Activated CD4-positive, alpha-beta T cell treated with anti-CD3 and anti-CD28 coated beads for 24 hours (primary cell): ENCODE measurements at places on chromosomes 3 and 15.

DNA sequence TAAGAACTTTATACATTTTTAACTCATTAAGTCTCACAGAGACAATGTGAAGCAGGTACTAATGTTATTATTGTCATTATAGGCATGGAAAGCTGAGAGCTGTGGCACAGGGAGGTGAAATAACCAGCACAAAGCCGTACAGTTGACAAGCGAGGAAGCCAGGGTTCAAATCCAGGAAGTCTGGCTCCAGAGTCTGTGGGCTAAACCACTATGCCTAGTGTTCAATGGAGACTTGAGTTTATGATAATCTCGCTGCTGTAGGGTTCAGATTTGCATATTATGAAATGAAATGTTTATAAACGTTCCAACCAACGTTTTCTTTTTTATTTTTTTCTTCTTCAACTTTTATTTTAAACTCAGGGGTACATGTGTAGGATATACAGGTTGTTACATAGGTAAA is 60.0 kb downstream of the CHST2 start:
- DNase-seq, result no peak

DNA sequence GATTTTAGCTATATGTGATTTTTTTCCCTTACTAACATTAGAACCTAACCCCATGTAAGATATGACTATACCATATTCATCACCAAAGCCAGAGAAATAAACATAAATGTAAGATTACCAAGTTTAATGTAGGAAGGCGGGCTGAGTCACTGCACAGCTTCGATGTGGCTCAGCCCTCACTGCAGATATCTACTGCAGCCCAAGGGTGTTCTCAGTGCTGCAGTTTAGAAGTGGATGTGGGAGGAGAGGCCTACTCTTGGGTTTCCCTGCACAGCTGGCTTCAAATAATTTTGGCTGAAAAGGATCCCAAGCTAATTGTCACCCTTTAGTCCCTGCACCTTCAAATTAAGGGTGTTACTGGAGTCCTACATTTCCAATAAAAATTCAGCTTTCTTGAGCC is 9.3 kb downstream of the ARPP19 start:
- DNase-seq, result peak; percentile 33

DNA sequence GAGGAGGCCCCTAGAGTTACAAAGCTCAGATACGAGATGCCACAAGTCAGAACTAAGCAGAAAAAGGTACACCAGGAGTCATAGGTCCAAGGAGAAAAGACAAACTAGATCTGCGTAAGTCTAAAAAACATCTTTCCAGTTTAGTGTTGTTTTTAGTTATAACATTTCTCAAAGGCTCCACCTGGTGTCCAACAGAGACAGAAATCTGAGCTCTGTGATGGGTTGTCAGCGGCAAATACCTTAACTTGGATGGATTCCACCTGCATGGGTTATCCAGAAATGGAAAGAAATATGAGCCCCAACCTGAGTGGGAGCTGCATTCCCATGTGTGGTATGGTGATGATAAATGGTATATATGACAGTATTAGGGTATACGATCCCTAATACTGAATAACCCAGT is 238.6 kb upstream of the CHRM5 start:
- DNase-seq, result no peak

DNA sequence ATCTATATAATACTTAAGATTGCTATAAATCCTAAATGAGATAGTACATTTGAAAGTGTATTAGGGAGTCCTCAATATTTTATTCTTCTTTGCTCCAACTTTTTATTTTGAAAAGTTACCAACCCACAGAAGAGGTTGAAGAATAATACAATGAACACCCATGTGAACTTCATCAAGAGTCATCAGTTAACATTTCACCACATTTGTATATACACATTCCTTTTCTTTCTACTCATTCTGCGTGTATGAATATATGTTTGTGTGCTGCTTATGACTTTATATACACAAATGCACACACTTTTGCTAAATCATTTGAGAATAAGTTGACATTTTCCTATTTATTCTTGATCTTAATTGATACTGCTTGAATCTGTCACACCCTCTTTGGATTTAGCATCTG is 193.3 kb upstream of the CGNL1 start:
- no peak for DNase-seq

DNA sequence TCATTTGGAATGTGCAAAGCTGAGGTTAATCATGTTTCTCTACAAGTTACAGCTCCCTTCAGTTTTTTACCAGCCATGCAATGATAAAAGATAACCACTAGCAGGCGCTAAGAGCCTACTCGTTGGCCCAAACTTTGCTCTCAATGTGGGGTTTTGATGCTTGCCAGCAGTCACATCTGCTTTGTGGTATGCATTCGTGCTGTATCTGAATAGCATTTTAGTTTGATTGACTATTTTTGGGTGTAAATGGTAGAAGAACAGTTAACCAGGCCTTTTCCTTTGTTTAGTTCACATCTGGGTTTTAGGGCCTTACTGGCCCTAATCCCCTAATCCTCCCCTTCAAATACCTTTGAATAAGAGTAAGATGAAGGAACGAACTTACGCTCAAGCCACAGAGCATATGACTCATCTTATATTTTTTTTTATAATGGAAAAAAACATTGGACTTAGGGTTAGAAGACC is 4.4 kb upstream of the CLDN11 start:
- DNase-seq, result no peak

DNA sequence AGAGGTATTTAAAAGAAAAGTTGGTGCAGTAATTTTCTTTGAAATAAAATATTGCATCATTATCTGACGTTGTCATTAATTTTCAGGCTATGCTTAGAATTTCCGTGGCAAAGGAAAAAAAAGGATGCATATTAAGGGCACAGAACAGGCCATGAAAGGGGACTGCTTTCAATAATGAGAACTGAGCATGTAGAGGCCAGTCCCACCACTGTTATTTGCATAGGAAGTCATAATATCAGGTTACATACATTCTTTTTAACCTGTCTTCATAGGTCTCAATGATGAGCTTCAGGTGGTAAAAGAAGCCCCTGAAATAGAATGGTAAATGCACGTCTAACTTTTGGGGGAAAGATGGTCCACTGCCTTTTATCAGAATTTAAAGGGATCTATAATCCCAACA is 272.1 kb upstream of the ALCAM start:
- DNase-seq, result no peak

- no peak for DNase-seq
Observed at GRCh38 chr15:95016511-95017229, 785.3 kb downstream of the MCTP2 start.

DNA sequence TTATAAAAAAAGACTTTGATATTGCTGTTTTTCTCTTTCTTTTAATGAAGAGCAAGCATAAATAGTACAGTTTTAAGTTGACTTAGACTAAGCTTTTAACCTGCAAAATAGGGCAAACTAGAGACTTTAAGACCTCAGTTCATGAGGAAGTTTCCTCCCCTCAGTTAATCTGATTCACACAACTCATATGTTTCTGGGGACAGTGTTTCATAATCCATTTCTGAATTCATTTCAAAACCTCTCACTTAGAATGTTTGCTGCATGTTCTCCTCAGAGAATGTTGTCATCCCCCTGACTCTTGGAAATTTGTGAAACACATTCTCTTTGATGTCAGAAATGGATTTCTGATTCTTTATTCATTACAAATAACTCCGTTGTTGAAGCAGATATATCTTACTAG is 79.3 kb upstream of the SKOR1 start:
- no peak for DNase-seq

DNA sequence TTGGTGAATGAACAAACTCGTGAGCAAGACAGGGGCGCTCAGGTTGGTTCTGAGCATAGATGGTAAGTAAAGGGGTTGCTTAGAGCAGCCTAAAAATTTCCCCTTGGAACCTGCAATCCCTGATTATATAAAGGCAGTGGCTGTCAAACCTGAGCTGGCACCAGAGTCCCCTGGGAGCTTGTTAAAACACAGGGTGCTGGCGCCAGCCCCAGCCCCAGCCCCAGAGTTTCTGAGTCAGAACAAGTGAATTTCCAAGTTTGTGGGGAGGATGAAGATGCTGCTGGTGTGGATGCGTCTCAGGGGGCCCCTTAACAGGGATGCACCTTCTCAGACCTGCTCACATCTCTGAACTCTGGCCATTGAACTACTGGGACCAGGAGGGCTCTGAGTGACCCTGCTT is 48.2 kb downstream of the FEM1B start:
- no peak for DNase-seq

- DNase-seq, result no peak
Observed at GRCh38 chr15:99071091-99071680, 33.7 kb upstream of the SYNM start.

DNA sequence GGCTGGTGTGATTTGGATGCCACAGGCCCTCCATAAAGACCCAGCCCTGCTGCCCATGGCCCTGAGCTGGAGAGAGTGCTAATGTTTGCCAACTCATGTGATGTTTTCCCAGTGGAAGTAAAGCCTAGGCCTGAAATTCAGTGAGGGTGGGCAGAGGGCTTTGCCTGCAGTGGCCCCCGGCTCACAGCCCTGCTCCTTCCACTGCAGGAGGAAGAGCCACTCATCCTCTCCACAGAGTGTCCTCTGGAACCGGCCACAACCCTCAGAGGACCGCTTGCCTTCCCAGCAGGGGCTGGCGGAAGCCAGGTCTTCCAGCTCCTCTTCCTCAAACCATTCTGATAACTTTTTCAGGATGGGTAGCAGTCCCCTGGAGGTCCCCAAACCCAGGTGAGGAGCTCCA is 13.9 kb upstream of the CPNE9 start:
- DNase-seq, result no peak

DNA sequence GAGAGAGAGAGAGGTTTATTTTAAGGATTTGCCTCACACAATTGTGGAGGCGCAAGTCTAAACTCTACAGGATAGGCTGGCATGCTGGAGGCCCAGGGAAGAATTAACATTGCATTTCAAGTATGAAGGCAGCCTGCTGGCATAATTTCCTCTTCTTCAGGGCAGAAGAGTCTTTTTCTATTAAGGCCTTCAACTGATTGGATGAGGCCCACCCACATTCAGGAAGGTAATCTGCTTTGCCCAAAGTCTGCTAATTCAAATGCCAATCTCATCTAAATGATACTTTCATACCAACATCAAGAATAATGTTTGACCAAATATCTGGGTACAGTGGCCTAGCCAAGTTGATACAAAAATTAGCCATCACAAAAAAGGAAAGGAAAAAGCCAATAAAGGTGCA is 258.1 kb upstream of the MDFIC2 start:
- no peak for DNase-seq

DNA sequence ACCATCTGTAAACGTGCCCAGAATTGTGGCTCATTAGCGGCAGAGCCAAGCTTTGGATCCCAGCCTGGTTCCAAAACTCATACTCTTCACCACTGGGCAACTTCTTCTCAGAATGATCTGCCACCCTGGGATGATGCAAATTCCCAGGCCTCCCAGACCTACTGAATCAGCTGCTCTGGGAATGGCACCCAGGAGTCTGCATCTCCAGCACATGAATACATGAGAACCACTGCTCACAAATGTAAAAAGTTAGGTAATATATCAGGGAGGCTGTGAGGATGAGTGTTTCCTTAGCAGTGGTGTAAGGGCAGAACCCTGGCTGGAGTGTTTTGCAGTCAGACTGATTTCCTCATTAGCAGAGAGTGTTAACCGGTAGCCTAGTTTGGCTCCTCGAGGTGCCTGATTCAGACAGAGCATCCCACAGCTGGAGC is 94.2 kb downstream of the LIPC start:
- no peak for DNase-seq

DNA sequence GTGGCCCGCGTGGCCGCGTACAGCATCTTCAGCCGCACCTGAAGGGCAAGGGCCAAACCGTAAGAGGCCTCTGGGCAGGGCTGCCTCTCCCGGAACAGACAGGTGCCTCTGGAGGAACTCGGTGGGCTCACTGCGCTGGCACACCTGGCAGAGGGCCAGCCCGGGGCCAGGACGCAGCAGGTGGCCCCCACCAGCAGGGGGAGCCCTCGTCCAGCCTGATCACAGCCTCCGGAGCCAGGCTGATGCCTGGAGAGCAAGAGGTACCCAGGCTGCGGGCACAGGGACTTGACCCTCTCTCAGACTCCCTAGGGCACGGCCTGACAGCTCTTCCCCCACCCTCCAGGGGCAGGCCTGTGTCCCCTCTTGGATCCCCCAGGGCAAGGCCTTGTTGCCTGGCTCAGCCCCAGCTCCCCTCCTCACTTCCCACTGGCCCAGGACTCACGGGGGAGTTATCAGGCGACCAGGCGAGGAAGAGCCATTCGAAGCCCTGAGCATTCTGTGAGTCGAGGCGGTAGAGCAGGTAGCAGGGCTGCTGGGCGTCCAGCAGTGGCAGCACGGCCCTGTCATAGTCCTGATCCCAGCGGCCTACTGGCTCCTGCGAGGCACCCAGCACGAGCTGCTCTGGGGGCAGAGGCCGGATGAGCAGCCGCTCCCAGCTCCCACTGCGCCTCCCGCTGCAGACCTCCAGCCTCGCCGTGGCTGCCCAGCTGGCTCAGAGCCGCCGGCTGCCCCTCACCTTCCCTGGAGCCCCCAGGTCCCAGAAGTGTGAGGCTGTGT is 6.2 kb upstream of the TLR9 start:
- DNase-seq, result peak; percentile 87
